ENCODE measurements at places on chromosomes 11 and 22. TPM values are rescaled to one million over a fixed set of nuclear protein-coding genes. Genes with fewer than 3 reads are reported as not detected.

Gene SOX10
- 4.8 TPM for polyA plus RNA-seq

Gene GVQW3
- 3.2 TPM for polyA plus RNA-seq

Gene RCOR2
- polyA plus RNA-seq, result 16.8 TPM

Gene FBLN1
- polyA plus RNA-seq, result 162 TPM

Gene GPHA2
- not detected for polyA plus RNA-seq

Gene SCGB1D2
- polyA plus RNA-seq, result not detected

Gene UPK2
- polyA plus RNA-seq, result 3.5 TPM

Gene C22orf42
- not detected for polyA plus RNA-seq

Gene OVOL1
- polyA plus RNA-seq, result not detected

Gene INS
- polyA plus RNA-seq, result not detected

Gene POU2AF1
- polyA plus RNA-seq, result 0.23 TPM

Gene ANKRD13D
- polyA plus RNA-seq, result 31.9 TPM

Gene SLC5A12
- polyA plus RNA-seq, result 0.11 TPM

Gene LRRC75B
- 8.4 TPM for polyA plus RNA-seq

Gene PRAME
- polyA plus RNA-seq, result 0.28 TPM

Gene NXPE4
- 0.13 TPM for polyA plus RNA-seq

Gene CASP1
- polyA plus RNA-seq, result 7.1 TPM

Gene PVALB
- 20.4 TPM for polyA plus RNA-seq

Gene RASSF10
- 0.51 TPM for polyA plus RNA-seq

Gene LMO1
- polyA plus RNA-seq, result 2.5 TPM

Gene HEPN1
- not detected for polyA plus RNA-seq

Gene SCARF2
- 20.5 TPM for polyA plus RNA-seq

Gene WBP2NL
- 0.42 TPM for polyA plus RNA-seq

Gene FGF4
- 5.6 TPM for polyA plus RNA-seq

Gene ROBO4
- polyA plus RNA-seq, result 26.4 TPM

Gene FDXACB1
- 1.9 TPM for polyA plus RNA-seq

Gene ASCL2
- polyA plus RNA-seq, result 0.17 TPM

Gene ABTB2
- polyA plus RNA-seq, result 5.8 TPM

Gene SESN3
- 94.7 TPM for polyA plus RNA-seq

Gene IGLL5
- polyA plus RNA-seq, result 0.30 TPM

Gene APOL1
- 3.8 TPM for polyA plus RNA-seq

Gene TMPRSS4
- 0.30 TPM for polyA plus RNA-seq

Gene MMP8
- polyA plus RNA-seq, result 0.07 TPM

Gene OR10S1
- not detected for polyA plus RNA-seq

Gene GDPD4
- polyA plus RNA-seq, result 0.24 TPM

Gene PTGDR2
- polyA plus RNA-seq, result 0.83 TPM

Gene OR56A1
- polyA plus RNA-seq, result not detected

Gene B4GALNT4
- polyA plus RNA-seq, result 34.1 TPM

Gene CRYBB3
- 0.59 TPM for polyA plus RNA-seq

Gene SLC16A8
- polyA plus RNA-seq, result 1.0 TPM

Gene RFPL2
- polyA plus RNA-seq, result 0.12 TPM

Gene RAG2
- not detected for polyA plus RNA-seq

Gene VSIG10L2
- not detected for polyA plus RNA-seq

Gene OR52I2
- polyA plus RNA-seq, result not detected

Gene DCDC1
- 0.18 TPM for polyA plus RNA-seq

Gene LMF2
- polyA plus RNA-seq, result 45.4 TPM

Gene MPZL2
- polyA plus RNA-seq, result 0.80 TPM

Gene NPAT
- 6.2 TPM for polyA plus RNA-seq

Gene PTPN5
- 0.26 TPM for polyA plus RNA-seq

Gene TSSC4
- 27.5 TPM for polyA plus RNA-seq

Gene MMP13
- 0.12 TPM for polyA plus RNA-seq

Gene CHID1
- 77.4 TPM for polyA plus RNA-seq

Gene CFAP300
- polyA plus RNA-seq, result 2.2 TPM

Gene PGA5
- polyA plus RNA-seq, result 1.1 TPM

Gene TSPAN18
- polyA plus RNA-seq, result 63.9 TPM

Gene GLYATL1
- polyA plus RNA-seq, result 0.82 TPM

Gene NCAM1
- polyA plus RNA-seq, result 97.1 TPM

Gene OR4S2
- not detected for polyA plus RNA-seq

Gene BTG4
- polyA plus RNA-seq, result not detected

Gene SLC22A8
- polyA plus RNA-seq, result not detected
